ENCODE measurements at places on chromosomes 3 and 15.

- DNase-seq = no peak
Observed at GRCh38 chr3:153688301-153689120, 432.7 kb upstream of the ARHGEF26 start.

DNA sequence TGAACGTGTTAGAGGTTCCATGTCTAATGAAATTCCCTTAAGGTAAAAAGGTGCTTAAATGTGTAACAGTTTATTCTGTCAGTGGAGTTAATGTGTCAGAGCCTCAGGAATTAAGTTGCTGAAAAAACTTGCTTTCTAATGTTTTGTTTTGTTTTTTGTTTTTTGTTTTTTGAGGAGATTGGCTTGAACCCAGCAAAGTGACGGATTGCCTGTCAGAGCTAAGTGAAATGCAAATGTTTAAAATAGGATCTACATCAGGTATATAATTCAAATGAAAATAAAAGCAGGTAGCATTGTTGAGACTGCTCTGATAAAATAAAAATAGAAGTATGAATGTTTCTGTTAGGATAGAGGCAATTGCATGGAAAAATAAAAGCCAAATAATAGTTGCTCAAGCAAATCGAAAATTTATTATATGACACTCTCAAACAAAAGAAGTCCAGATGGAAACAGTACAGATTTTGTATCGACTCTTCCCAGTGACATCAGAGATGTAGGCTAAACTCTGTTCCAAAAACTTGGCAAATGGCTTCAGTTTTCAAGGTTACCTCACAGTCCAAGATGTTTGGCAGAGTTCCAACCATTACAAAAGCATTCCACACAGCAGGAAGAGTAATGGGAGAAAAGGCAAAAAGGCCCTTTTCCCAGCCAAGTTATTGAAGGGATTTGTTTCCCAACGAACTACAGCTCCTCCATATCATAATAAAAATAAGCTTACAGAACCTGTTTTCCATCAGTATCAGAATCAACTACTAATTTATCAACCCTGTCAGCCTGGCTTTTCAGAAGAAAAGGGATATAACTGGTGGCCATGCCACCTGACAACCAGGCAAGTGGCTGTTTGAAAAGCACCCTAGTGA is 291.0 kb downstream of the TBL1XR1 start:
- peak; percentile 7 for DNase-seq

DNA sequence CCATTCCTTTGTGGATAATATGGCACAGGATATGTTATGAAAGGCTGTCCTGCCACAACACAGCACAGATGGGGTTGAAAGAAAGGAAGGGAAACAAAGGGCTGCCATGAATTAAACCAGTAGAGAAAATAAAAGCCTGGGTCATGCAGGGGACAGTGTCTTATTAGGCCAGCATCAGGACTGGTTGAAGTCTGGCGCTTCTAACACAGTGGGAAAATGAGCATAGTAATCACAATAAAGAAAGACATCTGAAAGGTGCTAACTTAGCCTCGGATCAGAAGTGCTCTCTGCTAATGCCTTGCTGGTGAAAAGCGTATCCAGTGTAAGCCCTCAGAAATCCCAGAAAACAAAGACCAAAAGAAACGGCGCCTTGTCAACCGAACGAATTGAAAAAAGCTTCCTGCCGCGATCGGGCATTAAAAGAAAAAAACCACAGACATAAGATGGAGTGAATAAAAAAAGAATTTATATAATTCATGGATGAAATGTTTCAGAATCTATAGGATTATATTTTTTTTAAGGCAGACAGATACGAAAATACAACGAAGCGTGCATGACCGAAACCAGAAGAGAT is 566 bp upstream of the MKRN3 start:
- no peak for DNase-seq

GRCh38 chr3:79985816-79986215 is 218.0 kb upstream of the ROBO1 start:
- DNase-seq = no peak

GRCh38 chr3:188754267-188754666 is 417.5 kb upstream of the TPRG1 start:
- DNase-seq = no peak

DNA sequence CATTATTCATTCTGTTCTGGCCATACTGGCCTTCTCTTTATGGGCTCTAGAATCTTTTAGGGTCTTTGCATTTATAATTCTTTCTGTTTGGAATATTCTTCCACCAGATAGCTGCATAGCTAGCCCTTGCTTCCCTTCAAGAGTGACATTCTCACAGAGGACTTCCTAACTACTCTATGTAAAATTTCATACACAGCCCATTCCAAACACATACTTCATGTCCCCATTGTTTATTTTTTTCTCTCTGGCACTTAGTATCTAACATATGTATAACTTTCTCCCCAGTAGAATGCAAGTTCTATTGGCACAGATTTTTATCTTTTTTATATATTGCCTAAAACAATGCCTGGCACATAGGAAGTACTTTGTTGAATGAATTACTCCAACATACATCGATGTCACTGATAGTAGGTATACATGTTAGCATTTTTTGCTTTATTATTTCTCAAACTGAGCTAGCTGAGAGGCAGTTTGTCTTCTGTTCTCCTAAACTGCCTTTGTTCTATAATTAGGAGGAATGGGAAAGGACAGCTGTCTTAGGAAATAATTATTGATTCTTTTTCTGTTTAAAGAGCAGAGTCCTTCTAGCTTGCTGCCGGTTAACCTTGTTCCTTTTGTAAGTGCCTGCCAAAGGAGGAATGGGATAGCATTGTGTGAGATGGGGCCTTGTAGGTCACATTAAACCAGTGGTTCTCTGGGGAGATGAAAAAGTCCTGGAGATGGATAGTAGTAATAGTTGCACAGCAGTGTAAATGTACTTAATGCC is 7.9 kb downstream of the FAM162A start:
- no peak for DNase-seq

- no peak for DNase-seq
Observed at GRCh38 chr3:30694148-30694547, 87.7 kb downstream of the TGFBR2 start.

DNA sequence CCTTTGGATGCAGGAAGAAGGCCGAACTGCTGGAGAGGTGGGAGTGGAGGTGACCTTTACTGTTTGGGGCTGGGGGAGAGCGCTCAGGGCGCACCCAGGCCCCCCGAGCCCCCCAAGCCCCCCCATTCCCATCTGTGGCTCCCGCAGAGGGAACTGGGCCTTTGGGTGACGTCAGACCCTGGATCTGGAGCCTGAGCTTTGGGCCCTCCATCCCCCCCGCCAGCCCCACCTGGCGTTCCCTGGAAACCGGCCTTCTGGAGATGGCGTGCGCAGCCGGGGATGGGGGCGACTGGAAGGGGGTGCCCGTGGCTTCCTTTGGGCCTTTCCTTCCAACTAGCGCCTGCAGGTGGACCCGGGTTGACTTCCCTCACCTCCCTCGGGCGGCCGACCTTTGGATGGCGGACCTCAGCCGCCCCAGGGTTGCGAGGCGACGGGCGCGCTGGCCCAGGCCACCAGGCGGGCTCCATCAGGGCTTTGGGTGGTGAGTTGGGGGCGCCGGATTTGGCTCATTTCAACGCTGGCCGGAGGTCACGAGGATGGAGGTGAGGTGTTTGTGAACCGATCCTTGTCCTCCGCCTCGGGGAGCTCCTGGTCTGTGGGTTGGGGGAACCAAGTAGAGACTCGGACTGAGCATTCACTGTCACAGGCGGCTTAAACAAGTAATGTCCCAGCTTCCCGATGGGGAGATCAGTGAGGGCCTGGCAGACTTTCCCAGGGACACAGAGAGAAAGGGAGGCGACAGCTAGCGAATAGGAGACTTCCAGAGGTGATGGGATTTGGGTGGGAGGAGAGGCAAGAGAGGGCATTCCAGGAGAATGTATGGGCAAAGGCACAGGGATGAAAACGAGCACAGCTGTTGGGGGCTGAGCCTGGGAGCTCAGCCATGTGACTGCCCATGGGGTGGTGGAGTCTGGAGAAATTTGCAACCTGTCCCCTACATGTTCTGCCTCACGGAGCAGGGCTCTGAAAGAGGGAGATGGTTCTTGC is 709 bp downstream of the SCAMP5 start:
- peak; percentile 17 for DNase-seq

DNA sequence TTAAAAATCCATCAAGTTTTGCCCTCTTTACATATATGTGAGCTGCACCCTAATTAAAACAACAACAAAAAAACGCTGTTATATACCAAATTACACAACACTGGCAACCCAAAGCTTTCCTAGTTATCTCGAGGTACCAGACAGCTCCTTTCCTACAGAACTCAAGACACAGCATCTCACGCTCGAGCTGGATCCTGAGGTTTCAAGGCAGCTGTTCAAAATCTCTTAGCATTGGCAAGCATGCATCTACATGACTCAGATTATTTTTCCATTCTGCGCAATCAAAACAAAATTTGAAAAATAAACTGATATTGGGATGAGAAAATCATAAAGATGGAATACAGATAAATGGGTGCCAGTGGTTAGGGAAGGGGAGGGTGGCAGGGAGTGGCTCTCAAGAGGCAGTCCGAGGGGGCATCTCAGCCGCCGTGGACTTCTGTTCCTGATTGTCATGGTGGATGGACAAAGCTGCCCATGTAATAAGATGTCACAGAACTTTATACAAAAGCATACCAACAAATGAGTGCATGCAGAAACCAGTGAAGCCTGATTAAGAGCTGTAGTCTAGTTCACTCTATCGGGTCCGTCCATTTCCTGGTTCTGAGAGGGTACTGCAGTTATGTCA is 91.5 kb downstream of the ADAMTS17 start:
- no peak for DNase-seq

DNA sequence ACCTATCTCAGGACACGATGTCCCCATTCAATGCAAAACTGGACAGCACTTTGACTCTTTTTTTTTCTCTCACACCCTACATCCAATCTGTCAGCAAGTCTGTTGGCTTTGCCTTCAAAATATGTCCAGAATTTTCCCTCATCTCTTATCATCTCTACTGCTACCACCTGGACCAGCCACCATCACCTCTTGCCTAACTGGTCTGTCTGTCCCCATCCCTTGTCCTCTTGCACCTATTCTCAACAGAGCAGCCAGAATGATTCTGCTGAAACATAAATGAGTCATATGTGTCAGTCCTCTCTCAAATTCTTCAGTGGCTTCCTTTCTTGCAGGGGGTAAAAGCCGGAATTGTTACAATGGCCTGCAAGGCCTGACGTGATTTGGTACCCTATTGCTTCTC is 105.8 kb downstream of the CYP19A1 start:
- DNase-seq = no peak

- no peak for DNase-seq
Observed at GRCh38 chr3:100994187-100994586, 966 bp upstream of the ABI3BP start.

DNA sequence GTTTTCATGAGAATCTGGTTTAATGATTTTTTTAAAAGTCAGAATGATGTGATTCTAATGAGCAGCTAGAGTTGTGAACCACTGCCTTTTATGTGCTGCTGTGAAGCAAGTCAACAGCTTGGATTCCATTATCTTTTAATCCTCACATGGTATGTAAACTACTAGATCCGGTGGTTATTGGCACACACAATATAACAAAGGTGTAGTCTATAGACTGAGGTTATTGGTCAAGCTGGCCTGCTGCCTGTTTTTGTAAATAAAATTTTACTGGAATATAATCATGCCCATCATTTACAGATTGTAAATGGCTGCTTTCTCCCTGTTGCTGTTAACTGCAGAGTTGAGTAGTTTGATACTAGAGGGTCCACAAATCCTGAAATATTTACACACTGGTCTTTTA is 103.1 kb downstream of the OTOL1 start:
- DNase-seq = no peak

GRCh38 chr3:162710332-162711112 is 1213.9 kb downstream of the OTOL1 start:
- DNase-seq = no peak

DNA sequence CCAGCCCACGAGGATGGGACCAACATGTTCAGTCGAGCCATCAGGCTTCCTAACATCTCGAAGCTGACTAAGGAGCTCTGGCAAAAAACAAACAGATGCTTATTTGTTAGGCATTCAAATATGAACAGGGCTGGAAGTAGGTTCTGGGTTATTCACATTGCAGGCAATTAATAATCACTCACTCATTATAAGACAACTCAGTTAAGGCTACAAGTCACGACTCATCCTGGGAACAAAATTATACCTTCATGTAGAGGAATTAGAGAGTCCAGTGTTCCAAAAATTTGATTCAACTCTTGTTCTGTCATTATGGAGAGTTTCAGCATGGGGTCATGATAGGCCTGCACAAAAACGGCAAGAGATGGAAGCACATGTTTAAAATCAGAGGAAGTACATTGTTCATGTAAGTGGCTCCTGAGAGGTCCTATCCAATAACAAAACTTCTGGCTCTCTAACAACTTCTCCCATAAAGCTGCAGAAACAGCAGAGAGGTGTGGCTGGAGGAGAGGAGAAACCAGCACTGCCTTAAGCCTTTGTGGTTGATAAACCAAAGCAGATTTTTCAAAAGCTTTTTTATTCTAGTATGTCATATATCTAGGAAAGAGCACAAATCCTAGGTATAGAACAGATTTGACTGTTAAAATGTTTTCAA is 50.6 kb downstream of the ARHGEF3 start:
- no peak for DNase-seq

- no peak for DNase-seq
Observed at GRCh38 chr3:105830836-105831235, 38.0 kb downstream of the CBLB start.

DNA sequence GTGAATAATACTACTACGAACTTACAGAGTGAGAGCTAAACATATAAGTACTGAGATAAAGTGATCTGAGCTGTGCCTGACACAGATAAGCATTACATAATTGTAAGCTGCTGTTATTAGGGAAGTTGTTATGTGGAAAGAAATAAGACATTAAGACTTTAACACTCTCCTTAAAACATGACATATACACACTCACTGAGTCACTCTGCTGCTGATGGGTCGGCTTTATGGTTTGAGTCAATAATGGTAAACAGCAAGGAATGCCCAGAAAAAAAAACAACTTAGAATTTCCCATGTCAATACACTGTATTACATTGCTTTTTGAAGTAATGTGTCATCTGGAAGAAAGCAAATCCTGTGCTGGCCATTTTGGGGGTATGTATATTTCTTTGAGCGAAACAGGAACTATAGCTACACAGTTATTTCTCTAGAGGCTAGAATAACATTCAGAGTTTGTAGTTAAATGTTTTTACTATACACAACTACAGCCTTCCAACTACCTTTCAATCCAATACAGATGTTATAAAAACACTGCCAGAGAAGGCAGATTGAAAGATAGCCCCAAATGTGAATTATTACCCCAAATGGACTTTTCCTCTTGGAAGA is 22.8 kb upstream of the SPRED1 start:
- DNase-seq = no peak

GRCh38 chr3:129065720-129066073 is 5.1 kb downstream of the GP9 start:
- no peak for DNase-seq

Measured in kidney capillary endothelial cell (primary cell).